ENCODE measurements at places on chromosomes 7 and 10.

- peak; percentile 83 for DNase-seq
Observed at GRCh38 chr7:831596-832166, 595 bp upstream of the SUN1 start.

GRCh38 chr7:143477501-143478150, at the start of gene TAS2R41:
TAS2R41 (plus strand) TSS chr7:143477873; CDS start chr7:143477873, 0 bp downstream.
- no peak for DNase-seq

DNA sequence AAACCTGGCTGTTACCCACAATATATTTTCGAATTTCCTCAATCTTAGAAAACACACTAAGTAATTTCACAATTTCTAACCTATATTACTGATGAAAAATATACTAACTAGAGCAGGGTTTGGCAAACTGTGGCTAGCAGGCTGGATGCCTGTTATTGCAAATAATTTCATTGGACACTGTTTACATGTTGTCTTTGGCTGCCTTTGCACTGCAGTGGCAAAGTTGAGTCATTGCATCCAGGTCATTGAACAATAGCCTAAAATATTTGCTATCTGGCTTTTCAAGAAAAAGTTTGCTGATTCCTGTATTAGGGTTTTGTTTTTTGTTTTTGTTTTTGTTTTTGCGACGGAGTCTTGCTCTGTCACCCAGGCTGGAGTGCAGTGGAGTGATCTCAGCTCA, 47.2 kb downstream of the KIF11 start:
- DNase-seq = peak; percentile 23

DNA sequence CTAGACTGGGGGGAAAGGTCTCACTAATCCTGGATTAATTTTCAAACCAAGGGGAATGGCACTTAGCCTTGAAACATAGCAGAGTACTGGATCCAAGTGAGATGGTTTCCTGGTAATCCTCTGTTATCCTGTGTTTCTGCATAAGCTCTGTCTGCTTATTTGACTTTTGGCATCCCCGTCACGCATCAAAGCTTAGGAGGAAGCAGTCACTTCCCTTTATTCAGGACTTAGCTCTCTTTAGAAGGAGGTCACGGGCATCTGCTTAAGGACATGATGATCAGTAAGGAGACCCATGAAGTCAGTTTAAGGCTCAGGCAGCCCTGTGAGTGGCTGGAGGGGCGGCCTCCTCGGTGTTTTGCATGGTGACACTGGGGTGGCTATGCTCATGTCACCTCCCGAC, 30.0 kb downstream of the TSPAN15 start:
- no peak for DNase-seq

GRCh38 chr10:100878291-100878910, 34.4 kb upstream of the SLF2 start:
- peak; percentile 81 for DNase-seq

GRCh38 chr7:2078899-2079298, 153.8 kb downstream of the MAD1L1 start:
- no peak for DNase-seq

- DNase-seq = peak; percentile 53
Observed at GRCh38 chr7:127107601-127108007, 145.1 kb downstream of the GRM8 start.

DNA sequence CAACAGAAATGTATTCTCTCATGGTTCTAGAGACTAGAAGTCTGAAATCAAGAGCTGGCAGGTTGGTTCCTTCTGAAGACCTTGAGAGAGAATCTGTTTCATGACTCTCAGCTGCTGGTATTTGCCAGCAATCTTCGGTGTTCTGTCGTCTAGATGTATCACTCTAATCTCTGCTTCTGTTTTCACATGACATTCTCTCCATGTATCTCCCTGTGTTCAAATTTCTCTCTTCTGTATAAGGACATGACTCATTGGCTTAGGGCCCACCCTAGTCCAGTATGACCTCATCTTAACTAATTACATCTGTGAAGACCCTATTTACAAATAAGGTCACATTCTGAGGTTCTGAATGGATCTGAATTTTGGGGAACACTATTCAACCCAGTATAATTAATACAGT, 82.3 kb downstream of the ANKRD7 start:
- no peak for DNase-seq

All from fibroblast of skin of scalp (primary cell).